ENCODE measurements at places on chromosomes 6 and 20.

DNA sequence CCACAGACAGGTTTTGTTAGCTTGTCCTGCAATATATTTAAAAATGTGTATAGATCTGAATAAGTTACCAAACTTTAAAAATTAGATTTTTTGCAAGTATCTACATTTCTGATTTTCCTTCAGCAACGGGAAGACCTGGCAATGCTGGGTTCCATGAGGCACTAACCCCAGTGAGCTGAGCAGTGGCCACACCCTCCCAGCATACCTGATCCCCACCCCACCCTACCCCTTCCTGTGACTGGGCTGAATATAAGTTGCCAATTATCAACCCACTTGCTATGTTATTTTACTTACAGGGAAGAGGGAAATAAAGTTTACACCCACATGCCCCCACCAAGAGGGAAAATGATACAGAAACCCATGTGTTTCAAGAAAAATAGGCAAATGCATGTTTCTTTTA lies 70.3 kb upstream of the RALGAPA2 start:
- DNase-seq = no peak

DNA sequence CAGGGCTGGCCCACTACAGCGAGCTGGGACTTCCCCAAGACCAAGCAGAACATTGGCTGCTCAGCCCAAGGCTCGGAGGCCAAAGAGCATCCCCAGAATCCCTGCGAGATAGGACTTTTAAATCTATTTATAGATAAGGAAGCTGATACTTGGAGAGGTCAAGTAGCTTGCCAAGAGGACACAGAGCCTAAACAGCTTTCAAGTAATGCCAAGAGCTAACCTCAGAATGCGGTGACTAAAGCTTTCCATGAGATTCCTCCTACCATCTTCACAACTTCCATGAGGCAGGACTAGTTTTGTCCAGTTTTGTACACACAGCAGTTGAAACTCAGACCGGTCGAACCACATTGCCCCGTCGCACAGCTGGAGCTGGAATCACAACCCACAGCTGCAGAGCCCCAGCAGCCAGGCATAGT lies 168.1 kb upstream of the TOP1 start:
- no peak for DNase-seq

GRCh38 chr6:137102851-137103492 lies 58.2 kb upstream of the IL20RA start:
- no peak for DNase-seq

GRCh38 chr6:168999392-168999791 lies 254.3 kb downstream of the THBS2 start:
- DNase-seq = no peak

DNA sequence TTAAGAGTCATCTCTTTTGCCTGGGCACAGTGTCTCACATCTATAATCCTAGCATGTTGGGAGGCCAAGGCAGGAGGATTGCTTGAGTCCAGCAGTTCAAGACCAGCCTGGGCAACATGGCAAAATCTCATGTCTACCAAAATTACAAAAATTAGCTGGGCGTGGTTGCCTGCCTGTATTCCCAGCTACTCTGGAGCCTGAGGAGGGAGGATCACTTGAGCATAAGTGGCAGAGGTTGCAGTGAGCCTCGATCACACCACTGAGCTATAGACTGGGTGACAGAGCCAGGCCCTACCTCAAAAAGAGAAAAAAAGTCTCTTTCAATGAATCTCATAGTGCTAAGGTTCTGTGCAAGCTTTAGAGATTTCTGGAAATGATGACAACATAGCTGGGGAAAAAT lies 1.5 kb downstream of the HLA-DRB1 start:
- no peak for DNase-seq

DNA sequence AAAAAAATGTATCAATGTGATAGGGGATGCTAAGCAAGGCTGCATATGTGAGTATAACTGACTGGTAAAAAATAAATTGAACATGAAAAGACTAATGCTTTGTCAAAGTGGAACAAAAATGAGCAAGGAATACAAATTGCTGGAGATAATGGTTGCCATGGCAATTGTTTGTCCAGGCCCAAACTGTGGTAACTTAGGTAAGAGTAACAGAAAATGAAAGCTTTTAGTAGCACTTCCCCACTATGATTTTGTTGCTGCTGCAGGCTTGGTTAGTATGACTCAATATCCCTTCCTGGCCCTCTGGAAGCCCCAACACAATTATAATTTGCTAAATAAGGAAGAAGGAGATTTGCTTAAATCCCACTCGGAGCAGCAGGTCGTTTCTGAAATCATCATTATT lies 577.1 kb downstream of the DOK5 start:
- DNase-seq = no peak

DNA sequence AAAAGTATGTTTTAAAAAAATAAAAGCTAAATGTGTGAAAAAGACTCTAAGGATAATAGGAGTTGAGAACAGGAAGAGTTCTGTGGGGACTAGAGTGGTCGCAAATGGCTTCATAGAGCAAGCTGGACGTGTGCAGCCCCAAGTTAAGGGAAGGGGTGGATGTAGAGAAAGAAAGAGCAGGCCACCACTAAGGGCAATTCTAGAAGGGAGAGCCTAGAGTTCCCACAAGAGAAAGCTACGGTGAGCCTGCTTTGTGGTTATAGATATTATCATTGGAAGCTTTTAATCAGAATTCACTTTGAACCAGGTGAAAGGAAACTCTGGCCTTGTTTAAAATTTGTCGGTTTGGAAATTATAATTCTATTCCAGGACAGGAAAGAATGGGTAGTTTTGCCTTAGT lies 101.6 kb downstream of the HIVEP2 start:
- no peak for DNase-seq

GRCh38 chr6:119152187-119152586 lies 73.7 kb upstream of the FAM184A start:
- DNase-seq = no peak

GRCh38 chr6:11229655-11230046 lies 2.8 kb downstream of the NEDD9 start:
- no peak for DNase-seq

- DNase-seq = no peak
Measured at GRCh38 chr6:47138046-47138445, 95.9 kb upstream of the ADGRF1 start.

GRCh38 chr6:11868392-11868791 lies 89.8 kb upstream of the ADTRP start:
- no peak for DNase-seq

- DNase-seq = no peak
Measured at GRCh38 chr6:139925894-139926641, 551.6 kb upstream of the CITED2 start.

DNA sequence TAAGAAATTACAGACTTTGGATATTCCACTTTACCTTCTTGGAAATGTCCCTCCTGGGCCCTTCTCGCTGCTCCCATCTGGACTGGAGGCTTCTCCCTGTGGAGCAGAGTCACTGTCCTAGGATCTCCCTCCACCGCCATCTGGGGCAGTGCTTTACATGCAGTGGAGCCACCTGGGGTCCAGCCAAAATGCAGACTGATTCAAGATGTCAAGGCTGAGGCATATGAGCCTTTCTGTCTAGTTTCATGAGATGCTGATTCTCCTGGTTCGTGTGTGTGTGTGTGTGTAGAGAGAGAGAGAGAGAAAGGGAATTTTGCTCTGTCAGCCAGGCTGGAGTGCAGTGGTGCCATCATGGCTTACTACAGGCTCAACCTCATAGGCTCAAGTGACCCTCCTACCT lies 14.9 kb downstream of the MICA start:
- no peak for DNase-seq

DNA sequence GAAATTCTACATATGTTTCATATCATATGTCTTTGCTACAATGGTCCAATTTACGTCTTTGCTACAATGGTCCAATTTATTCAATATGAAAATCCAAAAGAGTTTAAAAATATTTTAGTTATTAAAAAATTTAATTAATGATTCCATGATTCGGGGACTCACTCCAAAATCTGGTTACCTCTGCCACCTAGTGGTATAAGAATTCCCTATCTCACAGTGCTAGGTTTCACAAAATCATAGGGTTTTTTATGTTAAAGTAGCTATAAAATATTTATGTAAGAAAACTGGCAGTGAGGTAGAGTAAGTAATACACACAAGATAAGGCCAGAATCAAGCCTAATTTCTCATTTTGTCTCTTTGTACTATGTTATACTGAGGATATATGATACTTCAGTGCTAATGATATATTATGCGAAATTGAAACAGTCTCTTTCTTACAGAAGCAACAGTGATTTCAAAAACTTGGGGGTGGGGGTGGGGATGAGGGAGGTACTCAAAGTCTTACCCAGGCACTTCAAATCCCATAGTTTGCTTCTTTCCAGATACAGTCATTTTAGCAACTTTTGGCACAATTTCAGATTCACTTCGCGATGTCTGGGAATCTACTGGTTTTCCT lies 52.3 kb downstream of the HBS1L start:
- DNase-seq = no peak

DNA sequence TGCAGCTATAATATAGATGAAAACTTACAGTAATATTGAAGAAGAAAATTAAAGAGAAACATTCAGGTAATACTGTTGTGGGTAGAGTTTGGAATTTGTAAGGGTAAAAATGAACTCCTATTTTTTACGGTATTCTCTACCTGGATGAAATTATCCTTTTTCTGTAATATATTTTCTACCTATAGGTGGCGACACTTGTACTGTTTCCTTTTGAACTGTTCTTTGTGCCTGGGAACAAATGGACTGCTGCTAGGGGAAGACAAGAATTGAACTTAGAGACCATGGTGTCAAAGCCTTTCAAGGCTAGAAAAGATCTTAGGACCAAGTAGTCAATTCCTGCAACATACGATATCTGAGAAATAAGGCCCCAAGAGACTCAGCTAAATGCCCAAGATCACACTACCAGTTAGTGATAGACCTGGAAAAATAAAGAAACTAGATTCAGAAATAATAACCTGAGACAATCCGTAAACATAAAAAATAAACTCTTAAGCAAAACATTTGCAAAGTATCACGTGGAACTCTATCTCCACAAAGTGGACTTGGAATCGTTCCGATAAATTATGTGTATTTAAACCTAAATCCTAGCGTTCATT lies 383.8 kb downstream of the TFAP2A start:
- no peak for DNase-seq
